Adipose tissue (tissue), 3 donors: ENCODE measurements at places on chromosomes 7 and 10. TPM values are rescaled to one million over a fixed set of nuclear protein-coding genes. Genes with fewer than 3 reads are reported as not detected.

Gene SUN3
- polyA plus RNA-seq: not detected

Gene RPP30
- 28.8 TPM for polyA plus RNA-seq

Gene SORCS3
- polyA plus RNA-seq: 0.01 TPM

Gene C7orf33
- not detected for polyA plus RNA-seq

Gene INHBA
- polyA plus RNA-seq: 1.3 TPM

Gene GNAT3
- polyA plus RNA-seq: not detected

Gene HGF
- 5.1 TPM for polyA plus RNA-seq

Gene CPED1
- 15.1 TPM for polyA plus RNA-seq

Gene TBC1D12
- 4.1 TPM for polyA plus RNA-seq

Gene ATOH7
- 0.32 TPM for polyA plus RNA-seq

Gene DENND2A
- polyA plus RNA-seq: 1.2 TPM

Gene ZNF425
- polyA plus RNA-seq: 0.79 TPM

Gene NPC1L1
- 0.38 TPM for polyA plus RNA-seq

Gene ZNF398
- polyA plus RNA-seq: 2.5 TPM

Gene AKR1B15
- not detected for polyA plus RNA-seq

Gene ZP3
- polyA plus RNA-seq: 1.0 TPM

Gene ZKSCAN5
- polyA plus RNA-seq: 1.7 TPM

Gene MASTL
- polyA plus RNA-seq: 4.5 TPM

Gene CALHM3
- polyA plus RNA-seq: not detected

Gene GIMAP1
- polyA plus RNA-seq: 10.1 TPM

Gene NUTM2E
- 0.21 TPM for polyA plus RNA-seq

Gene CALML3
- 0.06 TPM for polyA plus RNA-seq

Gene SPDYE5
- not detected for polyA plus RNA-seq

Gene SYT15
- 1.7 TPM for polyA plus RNA-seq

Gene SLC39A12
- polyA plus RNA-seq: not detected

Gene NT5C2
- polyA plus RNA-seq: 60.6 TPM

Gene OR2A42
- not detected for polyA plus RNA-seq
